ENCODE measurements at places on chromosomes 5 and 9. TPM values are rescaled to one million over a fixed set of nuclear protein-coding genes. Genes with fewer than 3 reads are reported as not detected.

FSTL4 gene
- total RNA-seq: not detected

CER1 gene
- not detected for total RNA-seq

RLN1 gene
- total RNA-seq: not detected

PRELID2 gene
- 11.9 TPM for total RNA-seq

B4GALT7 gene
- total RNA-seq: 40.7 TPM

DNAJC18 gene
- total RNA-seq: 6.5 TPM

PLAC8L1 gene
- not detected for total RNA-seq

TAS2R1 gene
- not detected for total RNA-seq

NTNG2 gene
- total RNA-seq: 0.15 TPM

BTNL8 gene
- total RNA-seq: not detected

IFNB1 gene
- not detected for total RNA-seq

IL5 gene
- total RNA-seq: not detected

LCN6 gene
- total RNA-seq: not detected

GRM6 gene
- total RNA-seq: not detected

KIF4B gene
- total RNA-seq: not detected

ANKRD55 gene
- not detected for total RNA-seq

OBP2B gene
- not detected for total RNA-seq

RBM27 gene
- 11.9 TPM for total RNA-seq

PHF24 gene
- total RNA-seq: 0.74 TPM

MARCOL gene
- total RNA-seq: not detected

RXRA gene
- 23.5 TPM for total RNA-seq

PKN3 gene
- total RNA-seq: 10.4 TPM

WNT8A gene
- total RNA-seq: not detected

All from bronchus fibroblast of lung (primary cell).